ENCODE measurements at places on chromosomes 1 and 21. TPM values are rescaled to one million over a fixed set of nuclear protein-coding genes. Genes with fewer than 3 reads are reported as not detected.

GRCh38 chr1:111730706-111731105 is 8.5 kb downstream of the INKA2 start:
- no peak overlapping the region for H3K4me3 ChIP-seq
- H3K36me3 ChIP-seq, result no peaks in the 10 kb centered on the region
- DNase-seq, result no peak

The MORN1 gene
- total RNA-seq, result 6.2 TPM

GRCh38 chr1:41806472-41807155 is 112.1 kb downstream of the HIVEP3 start:
- no peak overlapping the region for H3K27ac ChIP-seq
- DNase-seq, result no peak
- no peaks in the 10 kb centered on the region for H3K36me3 ChIP-seq
- H3K4me1 ChIP-seq, result peaks cover 21% of the 10 kb centered on the region

DNA sequence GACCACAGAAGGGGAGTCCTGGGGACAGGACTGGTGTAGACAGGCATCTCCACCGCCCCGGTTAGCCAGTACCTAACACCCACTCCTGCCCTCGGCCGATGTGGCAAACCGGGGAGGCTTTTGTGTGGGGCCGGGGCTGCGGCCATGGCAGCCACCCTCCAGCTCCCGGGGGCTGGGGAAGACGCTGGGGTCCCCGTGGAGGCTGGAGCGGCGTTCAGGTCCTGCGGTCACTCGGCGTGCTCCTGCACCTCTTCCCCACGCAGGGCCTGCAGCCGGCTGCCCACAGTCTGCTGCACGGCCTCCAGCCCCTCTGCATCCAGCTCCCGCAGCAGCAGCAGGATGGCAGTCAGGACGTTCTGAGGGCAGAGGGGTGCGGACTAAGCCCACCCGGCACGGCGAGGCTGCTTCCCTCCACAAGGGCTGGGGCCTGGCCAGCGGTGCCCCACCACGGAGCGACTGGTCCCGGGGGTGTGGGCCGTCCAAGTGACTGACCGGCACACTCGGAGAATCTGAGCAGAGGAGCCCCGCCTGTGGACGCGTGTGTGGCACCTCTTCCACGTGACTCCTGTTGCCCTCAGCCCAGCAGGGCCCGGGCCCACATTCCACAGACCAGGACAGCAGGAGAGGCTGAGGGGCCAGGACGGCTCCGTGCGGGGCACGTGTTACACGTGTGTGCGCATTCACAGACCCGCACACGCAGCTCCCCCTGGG is 9.1 kb downstream of the CFAP410 start:
- no peaks in the 10 kb centered on the region for H3K36me3 ChIP-seq
- no peak for DNase-seq
- no peaks in the 10 kb centered on the region for H3K27me3 ChIP-seq

The CDC7 gene
- 16.1 TPM for total RNA-seq

The TNFRSF18 gene
- 0.90 TPM for total RNA-seq

DNA sequence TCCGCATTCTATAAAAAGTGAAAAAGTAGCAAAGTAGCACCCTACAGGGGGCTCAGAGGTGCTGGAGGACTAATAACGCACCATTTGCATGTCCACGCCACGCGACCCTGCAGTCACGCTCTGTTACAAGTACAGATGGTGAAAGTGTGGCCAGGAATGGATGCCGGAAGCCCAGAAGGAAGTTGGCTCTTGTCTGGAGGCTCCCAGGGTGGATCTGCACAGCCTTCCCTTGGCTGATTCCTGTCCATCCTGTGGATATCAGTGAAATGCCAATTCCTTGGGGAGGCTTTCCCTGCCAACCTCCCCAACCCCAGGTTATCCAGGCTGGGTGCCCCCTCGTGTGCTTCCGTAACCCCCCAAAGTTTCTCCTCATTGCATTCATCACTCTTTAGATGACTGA is 396.8 kb downstream of the KIF26B start:
- H3K36me3 ChIP-seq, result no peaks in the 10 kb centered on the region
- peaks cover 10% of the 10 kb centered on the region for H3K4me1 ChIP-seq
- H3K27ac ChIP-seq, result no peak overlapping the region

DNA sequence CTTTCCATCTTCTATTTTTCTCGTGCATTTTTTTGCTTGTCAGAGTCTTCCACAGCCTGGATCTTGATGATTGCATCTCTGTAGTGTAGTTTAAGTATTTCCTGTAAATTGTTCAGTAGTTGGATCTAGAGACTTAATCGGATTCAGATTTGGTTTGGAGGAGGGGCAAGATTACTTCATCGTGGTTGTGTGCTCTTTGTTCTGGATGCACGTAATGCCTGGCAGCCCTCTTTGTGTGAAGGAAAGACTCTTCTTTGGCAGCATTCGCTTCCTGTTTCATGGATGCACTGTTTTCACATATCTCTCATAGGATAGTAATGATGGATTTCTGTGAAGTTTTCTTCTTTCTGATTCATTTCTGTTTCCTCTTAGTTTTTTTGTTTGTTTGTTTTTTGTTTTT is 14.2 kb downstream of the SEMA4A start:
- no peaks in the 10 kb centered on the region for H3K27me3 ChIP-seq
- no peak overlapping the region for H3K4me3 ChIP-seq
- no peaks in the 10 kb centered on the region for H3K36me3 ChIP-seq
- H3K27ac ChIP-seq, result no peak overlapping the region
- no peak for DNase-seq

DNA sequence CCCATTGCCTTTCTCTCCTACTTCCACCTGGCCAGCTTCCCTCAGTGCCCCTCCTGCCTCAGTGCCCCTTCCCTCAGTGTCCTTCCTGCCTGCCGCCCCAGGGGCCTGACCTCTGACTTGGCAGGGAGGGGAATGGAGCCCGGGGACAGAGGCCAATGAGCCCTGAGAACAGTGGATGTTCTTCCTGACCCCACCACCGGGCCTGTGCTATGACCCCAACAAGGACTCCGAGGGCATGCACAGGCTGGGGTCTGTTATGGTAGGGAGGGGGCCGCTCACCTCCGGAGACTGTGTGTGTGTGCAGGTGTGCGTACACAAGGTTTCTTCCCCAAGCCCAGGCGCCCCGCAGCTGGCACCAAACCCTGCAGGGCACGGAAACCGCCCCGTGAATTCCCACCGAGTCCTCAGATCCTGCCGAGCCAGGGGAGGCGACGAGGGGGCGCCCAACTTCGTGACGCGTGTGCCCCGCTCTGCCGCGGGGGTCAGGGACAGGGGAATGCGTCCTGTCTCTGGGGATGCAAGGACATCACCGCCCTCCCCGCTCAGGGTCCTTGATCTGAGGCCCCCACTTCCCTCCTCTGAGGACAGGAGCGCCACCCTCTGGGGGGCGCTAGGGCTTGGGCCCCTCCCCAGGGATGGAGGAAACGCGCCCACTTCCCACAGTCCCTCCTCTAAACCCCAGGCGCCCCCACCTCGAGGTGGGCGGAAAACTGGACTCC is 766 bp downstream of the RAP1GAP start:
- no peaks in the 10 kb centered on the region for H3K36me3 ChIP-seq
- H3K27me3 ChIP-seq, result no peaks in the 10 kb centered on the region
- H3K27ac ChIP-seq, result no peak overlapping the region
- no peak overlapping the region for H3K4me3 ChIP-seq

GRCh38 chr1:171107969-171108368 is 17.3 kb downstream of the FMO3 start:
- H3K4me3 ChIP-seq, result no peak overlapping the region

GRCh38 chr21:17709266-17709611 is 96.5 kb upstream of the BTG3 start:
- DNase-seq, result no peak
- no peak overlapping the region for H3K4me3 ChIP-seq
- no peaks in the 10 kb centered on the region for H3K4me1 ChIP-seq
- H3K27ac ChIP-seq, result no peak overlapping the region
- no peaks in the 10 kb centered on the region for H3K27me3 ChIP-seq
- no peaks in the 10 kb centered on the region for H3K36me3 ChIP-seq

DNA sequence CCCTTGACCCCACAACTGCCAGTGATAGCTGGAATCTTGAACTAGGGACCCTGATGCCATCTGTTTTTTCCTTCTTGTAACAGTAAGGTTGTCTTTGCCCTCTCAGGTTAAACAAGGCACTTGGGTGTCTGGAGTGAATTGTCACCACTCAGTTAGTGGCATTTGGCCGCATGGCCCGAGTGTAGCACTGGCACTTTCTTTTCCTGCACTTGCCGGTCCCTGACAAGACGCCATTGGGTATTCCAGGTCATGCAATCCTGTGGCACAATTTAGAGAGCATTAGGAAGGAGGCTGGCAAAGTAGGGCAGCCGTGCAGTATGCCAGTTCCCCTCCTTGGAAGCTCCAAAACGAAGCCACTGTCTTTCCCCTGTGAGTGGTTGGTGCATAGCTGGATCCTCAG is 70.8 kb downstream of the MRPS6 start:
- H3K4me3 ChIP-seq, result no peak overlapping the region
- H3K4me1 ChIP-seq, result peaks cover 2% of the 10 kb centered on the region
- no peaks in the 10 kb centered on the region for H3K27me3 ChIP-seq
- H3K36me3 ChIP-seq, result peaks cover 28% of the 10 kb centered on the region
- H3K27ac ChIP-seq, result no peak overlapping the region

The PKLR gene
- not detected for total RNA-seq

The HSF2BP gene
- 0.76 TPM for total RNA-seq

GRCh38 chr1:2134621-2135307 is 59.8 kb downstream of the FAAP20 start:
- H3K27ac ChIP-seq, result no peak overlapping the region
- H3K4me1 ChIP-seq, result no peaks in the 10 kb centered on the region
- no peak overlapping the region for H3K4me3 ChIP-seq
- no peaks in the 10 kb centered on the region for H3K27me3 ChIP-seq

- DNase-seq, result no peak
- H3K27ac ChIP-seq, result no peak overlapping the region
- peaks cover 13% of the 10 kb centered on the region for H3K4me1 ChIP-seq
- H3K36me3 ChIP-seq, result no peaks in the 10 kb centered on the region
- H3K4me3 ChIP-seq, result no peak overlapping the region
These were observed 183.1 kb downstream of the ATG4C start for GRCh38 chr1:62967031-62967430.

- H3K27me3 ChIP-seq, result no peaks in the 10 kb centered on the region
- no peak overlapping the region for H3K4me3 ChIP-seq
- H3K36me3 ChIP-seq, result no peaks in the 10 kb centered on the region
- DNase-seq, result no peak
- no peak overlapping the region for H3K27ac ChIP-seq
These were observed 71.2 kb downstream of the LRRC40 start for GRCh38 chr1:70134148-70134547.

- no peak overlapping the region for H3K4me3 ChIP-seq
- H3K36me3 ChIP-seq, result no peaks in the 10 kb centered on the region
- DNase-seq, result peak; percentile 34
These were observed 53.2 kb upstream of the CFAP126 start for GRCh38 chr1:161420763-161421455.

GRCh38 chr21:41377715-41378114 is 15.9 kb downstream of the MX2 start:
- no peak for DNase-seq
- no peaks in the 10 kb centered on the region for H3K4me1 ChIP-seq
- no peaks in the 10 kb centered on the region for H3K27me3 ChIP-seq
- no peak overlapping the region for H3K4me3 ChIP-seq

The MYBPH gene
- 62.2 TPM for total RNA-seq

DNA sequence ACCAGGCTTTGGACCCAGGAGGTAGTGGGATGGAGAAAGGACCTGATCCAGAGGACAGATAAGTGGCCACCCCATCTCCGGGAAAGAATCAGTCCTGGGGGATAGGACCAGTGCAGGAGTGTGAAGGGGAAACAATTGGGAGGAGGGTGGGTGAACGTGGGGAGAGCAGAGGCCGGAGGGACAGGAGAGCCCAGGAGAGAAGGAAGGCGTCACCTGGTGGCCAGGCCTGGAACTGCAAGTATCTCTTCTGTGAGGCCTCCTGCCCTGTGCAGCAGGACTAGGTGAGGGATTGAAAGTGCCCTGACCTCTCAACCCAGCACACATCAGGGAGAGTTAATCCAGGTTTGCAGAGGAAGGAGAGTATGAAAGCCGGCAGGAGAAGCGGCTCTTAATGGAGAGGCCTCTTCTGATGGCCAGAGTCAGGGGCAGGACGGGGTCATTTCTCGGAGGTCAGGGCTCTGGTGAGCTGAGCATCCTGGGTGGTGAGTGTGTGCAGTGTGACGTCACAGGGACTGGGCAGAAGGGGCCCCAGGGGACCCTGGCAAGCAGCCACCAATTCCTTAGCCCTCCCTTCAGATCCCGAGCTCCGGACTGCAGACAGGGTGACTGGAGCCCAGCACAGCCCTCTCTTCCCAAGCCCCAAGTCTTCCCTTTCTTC is 9.2 kb upstream of the LAD1 start:
- H3K27ac ChIP-seq, result peak overlapping the region; percentile 66
- no peak overlapping the region for H3K4me3 ChIP-seq
- H3K27me3 ChIP-seq, result no peaks in the 10 kb centered on the region
- DNase-seq, result peak; percentile 91

The EXOSC10 gene
- total RNA-seq, result 72.0 TPM

The IL22RA1 gene
- not detected for total RNA-seq

The AMIGO1 gene
- 1.1 TPM for total RNA-seq

The TP73 gene
- 0.52 TPM for total RNA-seq

The ZFP69B gene
- 11.1 TPM for total RNA-seq

DNA sequence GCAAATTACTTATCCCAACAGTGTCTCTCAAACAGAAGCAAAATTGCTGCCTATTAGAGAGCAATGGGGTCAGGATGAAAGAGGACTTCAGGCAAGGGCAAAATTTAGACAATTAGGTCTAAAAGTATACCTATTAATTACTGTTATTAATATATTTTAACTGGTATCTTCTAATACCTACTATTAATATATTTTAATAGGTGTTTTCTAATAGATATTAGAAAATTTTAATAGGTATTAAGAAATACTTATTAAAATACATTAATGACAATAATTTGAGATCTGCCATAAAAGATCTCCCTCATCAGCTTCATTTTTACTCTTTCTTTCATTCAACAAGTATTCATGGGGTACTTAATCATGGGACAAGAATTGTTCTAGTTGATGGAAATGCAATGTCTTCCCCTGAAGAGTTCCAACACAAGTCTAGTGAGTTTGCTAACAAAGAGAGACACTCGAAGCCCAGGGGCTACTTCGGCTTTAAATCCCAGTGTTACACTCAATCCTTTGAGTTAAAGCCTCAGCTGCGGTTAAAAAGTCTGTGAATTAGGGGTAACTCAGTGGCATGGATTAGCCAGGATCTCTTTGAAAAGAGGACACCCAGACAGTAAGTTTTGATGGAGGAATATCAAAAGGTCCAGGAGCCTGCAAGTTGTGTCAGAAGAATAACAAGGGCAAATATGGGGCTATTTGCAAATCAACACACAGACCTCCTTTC is 44.1 kb downstream of the STYXL2 start:
- peaks cover 25% of the 10 kb centered on the region for H3K4me1 ChIP-seq
- H3K4me3 ChIP-seq, result no peak overlapping the region
- no peak for DNase-seq
- 0 out of 2 replicates have a peak, but pooled peaks cover 3% of the 10 kb centered on the region for H3K27me3 ChIP-seq
- H3K36me3 ChIP-seq, result no peaks in the 10 kb centered on the region
- H3K27ac ChIP-seq, result no peak overlapping the region

- H3K27ac ChIP-seq, result no peak overlapping the region
- no peaks in the 10 kb centered on the region for H3K4me1 ChIP-seq
- H3K36me3 ChIP-seq, result no peaks in the 10 kb centered on the region
- H3K27me3 ChIP-seq, result no peaks in the 10 kb centered on the region
These were observed 3.8 kb downstream of the OR10K2 start for GRCh38 chr1:158422212-158422611.

- H3K27ac ChIP-seq, result no peak overlapping the region
- no peaks in the 10 kb centered on the region for H3K27me3 ChIP-seq
- H3K4me3 ChIP-seq, result no peak overlapping the region
- no peaks in the 10 kb centered on the region for H3K4me1 ChIP-seq
- DNase-seq, result no peak
- no peaks in the 10 kb centered on the region for H3K36me3 ChIP-seq
These were observed 17.9 kb downstream of the B3GALNT2 start for GRCh38 chr1:235486321-235486720.

Data from Karpas-422 (cell line).